Fibroblast of gingiva (primary cell): ENCODE measurements at places on chromosomes 7 and 10.
A peak's percentile ranks its signal among the peaks of the same experiment; 100 is the strongest.

GRCh38 chr7:154252046-154252445 is 199.8 kb downstream of the DPP6 start:
- no peak for DNase-seq

- DNase-seq = no peak
These were observed 80.2 kb upstream of the CACNB2 start for GRCh38 chr10:18059826-18060559.

DNA sequence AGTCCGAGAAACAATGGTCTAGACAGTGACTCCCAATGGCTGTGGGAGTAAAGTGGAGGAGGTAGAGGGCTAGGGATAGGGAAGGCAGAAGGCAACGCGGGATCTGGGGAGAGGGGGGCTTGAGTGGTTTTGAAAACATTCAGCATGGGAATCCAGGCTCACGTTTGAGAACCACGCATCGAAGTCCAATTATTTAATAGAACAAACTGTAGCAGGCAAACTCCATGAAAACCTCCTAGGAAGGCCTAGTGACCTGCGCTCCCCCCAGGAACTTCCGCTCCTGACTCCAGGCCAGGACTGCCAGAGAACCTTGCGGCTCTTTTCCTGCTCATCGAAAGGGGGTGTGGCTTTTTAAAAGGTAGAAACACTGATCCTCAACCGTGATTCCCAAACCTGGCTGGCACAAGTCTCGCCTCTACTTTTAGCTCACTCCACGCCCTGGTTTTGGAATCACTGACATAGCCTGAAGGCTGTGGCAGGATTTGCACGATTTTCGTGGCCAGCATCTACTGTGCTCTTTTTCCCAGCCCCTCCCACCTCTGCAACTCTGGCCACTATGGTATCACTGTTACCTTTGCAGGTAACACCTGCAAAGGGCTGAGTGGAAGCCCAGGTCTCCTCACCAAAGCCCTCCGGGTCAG is 43.4 kb downstream of the MYOF start:
- DNase-seq = no peak

DNA sequence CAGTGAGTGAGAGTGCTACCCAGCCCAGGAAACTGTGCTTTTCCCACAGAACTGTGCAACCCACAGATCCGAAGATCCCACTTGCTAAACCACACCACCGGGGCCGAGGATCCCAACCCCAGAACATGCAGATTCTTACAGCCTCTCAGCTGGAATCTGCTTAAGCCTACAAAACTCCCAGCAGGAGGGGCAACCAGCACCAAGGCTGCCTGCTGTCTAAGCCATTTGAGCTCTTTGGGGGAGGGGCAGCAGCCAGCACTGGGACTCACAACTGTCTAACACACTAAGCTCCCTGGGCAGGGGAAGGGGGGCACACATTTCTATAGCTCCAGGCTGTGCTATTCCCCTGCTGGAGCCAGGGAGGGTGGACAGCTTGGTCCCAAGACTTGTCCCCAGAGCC is 529.9 kb downstream of the XPNPEP1 start:
- no peak for DNase-seq

DNA sequence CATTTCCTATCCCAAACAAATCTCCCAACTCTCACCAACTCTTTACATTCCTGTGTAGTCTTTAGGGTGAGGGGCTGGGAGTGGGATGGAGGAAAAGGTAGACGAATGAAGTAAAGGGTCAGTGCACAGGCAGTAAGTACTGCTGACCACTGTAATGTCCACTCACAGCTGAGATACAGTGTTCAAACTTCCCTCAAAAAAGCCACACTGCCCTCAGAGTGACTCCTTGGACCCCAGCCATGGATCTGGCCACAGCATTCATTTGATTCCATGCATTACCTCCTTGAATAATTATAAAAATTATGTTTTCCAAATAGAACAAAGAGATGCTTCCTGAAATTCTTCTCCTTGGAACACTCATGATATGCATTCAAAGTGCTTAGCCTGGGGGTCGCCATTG is 19.8 kb upstream of the HIPK2 start:
- DNase-seq = no peak

DNA sequence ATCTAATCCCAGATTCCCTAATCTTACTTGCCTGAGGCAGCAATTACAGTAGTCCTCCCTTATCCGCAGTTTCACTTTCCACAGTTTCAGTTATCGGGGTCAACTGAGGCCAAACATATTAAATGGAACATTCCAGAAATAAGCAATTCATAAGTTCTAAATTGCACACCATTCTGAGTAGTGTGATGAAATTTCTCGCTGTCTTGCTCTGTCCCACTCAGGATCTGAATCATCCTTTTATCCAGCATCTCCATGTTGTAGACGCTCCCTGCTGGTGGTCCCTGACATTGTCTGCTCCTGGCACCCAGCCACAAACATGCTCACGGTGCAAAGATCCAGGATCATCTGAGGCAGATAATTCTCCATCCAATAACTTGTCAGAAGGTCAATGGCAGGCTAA is 128.7 kb upstream of the CXCL12 start:
- peak; percentile 64 for DNase-seq

DNA sequence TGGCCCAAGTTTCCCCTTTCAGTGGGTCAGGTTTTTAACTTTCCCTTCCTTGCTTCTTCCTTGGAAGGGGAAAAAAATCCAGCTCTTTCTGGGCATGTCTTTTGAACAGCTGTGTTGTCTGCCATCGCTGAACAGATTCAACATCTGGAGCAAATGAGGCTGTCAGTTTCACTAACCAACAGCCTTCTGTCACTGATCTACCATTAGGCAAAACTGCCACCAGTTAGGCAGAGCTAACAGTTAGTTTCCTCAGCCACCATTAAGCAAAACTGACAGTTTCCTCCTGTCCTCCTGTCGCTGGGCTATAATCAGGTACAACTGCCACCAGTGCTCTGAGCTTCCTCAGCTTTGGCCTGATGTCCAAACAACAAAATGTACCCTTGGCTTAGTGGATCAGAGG is 81.9 kb downstream of the NPTX2 start:
- no peak for DNase-seq

DNA sequence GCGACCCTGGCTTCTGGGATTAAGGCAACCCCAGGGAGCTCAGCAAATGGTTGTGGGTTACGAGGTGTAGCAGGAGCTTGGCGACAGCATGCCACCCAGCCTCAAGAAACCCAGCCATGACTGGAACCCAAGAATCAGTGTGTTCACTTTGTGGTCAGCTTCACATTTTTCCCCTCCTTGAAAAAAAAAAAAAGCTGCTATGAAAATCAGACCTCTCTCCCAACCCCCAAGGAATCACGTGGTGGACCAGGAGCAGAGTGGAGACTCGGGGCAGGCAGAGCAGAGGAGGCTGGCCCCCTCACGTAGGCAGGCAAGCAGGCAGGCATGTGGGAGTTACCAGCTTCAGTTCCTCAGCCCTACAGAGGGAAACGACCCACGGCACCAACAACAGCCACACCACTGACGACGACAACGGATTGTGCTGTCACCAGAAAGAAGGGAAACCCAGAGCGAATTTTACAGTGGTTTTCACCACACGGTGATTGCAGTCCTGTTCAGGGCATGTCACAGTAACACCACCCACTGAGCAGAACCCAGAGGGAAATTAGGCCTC is 203.4 kb downstream of the SLC25A13 start:
- no peak for DNase-seq

- no peak for DNase-seq
These were observed 3.8 kb downstream of the ZYX start for GRCh38 chr7:143384661-143385631.

DNA sequence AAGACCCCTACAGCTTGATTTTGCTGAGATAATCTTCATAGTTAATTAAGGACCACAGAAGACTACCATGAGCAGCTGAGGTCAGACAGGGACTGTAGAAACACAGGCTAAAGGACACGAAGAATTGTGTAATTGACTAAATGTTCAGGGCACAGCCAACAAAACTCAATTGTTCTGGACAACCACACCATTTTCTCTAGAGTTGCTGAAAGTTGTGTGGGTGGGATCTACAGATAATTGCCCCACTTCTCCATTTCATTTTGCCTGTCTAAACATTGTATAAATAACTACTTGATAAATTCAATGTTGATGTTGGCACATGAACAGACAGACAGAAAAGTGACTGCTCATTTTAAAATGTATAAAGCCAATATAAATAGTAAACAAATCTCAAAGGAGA is 39.0 kb upstream of the SLC16A12 start:
- peak; percentile 16 for DNase-seq

DNA sequence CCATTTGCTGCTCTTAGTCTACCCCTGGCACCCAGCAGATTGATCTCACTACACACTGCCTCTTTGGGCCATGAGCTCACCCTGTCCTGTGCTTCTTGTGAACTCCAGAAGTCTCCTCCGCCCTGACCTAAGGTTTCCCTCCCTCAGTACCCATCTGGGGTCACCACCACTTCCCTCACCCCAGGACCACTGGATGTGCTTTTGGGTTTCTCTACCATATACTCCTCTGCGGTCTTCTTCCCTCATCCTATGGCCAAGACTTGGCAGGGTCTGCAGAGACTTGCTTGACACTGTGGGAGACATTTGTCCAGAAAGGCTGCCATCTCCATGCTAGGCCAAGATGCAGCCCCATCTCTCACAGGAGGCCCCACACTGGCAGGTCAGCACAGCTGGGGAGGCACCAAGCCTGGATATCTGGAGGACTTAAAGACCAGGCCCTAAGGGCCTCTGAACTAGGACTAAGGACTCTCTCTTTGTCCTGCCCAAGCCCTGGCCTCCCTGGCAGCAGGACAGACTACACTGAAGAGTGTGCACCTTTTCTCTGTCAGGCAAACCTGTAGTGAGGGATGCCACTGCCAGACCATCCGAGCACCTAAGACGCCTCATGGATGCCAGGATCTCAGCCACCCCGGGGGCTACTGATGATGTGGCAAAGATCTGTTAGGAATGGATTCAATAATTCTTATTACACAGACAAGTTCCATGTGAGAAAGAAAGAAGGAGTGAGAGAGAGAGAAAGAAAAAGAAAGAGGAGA is 134.6 kb downstream of the ZNF467 start:
- DNase-seq = no peak

DNA sequence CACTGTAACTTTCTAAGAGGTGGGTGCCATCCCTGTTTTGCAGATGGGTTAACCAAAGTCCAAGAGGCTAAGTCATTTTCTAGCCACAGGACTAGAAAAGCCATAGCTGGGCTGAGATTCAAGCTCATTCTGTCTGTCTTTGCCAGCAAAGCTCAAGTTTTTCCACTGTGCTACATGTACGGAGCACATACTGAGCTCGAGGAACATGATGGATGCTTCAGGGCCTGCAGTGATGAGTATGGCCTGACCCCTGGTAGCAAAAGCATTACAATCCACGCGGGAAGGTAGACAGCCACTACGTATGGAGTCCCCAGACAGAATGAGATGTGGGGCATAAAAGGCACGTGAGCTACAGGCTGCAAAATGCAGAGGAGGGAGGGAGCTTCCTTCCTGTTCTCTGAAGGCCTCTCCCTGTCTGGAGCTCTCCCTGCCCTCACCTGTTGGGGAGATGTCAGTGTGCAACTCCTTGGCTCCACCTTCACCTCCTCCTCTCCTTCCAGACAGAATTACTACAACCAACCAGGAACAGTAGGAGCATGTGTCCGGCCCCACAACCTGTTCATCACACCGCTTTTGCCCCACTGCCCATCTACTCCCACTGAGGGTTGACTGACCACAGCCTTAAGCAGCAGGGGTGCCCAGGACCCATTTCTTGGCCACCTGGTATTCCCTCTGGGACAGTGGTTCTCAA is 16.4 kb downstream of the ITPRIP start:
- no peak for DNase-seq
